ENCODE measurements at places on chromosomes 1 and 21.

DNA sequence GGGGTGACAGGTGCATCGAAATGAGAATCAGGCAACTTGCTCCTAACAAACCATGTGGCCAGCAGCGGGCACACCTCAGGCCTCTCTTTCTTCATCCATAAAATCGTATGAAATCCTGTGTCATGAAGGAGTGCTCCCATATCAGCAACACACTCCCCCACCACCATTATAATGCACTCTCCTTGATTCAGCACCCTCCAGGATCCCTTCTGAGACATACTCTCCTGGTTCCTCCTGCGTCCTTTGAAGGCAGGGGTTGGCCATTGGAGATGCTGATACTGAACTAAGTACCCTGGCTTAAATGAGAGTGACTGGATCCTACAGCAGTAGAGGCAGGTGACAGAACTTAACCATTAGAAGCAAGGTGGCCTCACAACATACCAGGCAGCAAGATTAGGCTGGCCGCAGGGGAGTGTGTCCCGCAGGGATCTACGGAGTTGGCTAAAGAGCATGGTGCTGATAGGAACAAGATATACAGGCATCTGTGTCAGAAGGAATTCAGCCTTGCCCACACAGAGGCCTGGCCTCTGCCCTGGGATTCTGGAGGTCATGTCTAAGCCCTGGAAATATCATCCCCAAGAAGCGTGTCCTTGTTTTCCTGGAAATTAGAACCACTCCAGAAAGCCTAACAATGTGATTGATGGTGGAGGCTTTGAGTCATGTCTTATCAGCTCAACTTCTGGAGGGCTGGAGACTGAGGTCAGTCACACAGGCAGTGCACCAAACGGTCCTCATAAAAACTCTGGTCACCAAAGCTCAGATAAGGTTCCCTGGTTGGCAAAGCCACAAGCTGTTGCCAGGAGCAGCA is 16.8 kb downstream of the S100A7A start:
- DNase-seq: no peak

DNA sequence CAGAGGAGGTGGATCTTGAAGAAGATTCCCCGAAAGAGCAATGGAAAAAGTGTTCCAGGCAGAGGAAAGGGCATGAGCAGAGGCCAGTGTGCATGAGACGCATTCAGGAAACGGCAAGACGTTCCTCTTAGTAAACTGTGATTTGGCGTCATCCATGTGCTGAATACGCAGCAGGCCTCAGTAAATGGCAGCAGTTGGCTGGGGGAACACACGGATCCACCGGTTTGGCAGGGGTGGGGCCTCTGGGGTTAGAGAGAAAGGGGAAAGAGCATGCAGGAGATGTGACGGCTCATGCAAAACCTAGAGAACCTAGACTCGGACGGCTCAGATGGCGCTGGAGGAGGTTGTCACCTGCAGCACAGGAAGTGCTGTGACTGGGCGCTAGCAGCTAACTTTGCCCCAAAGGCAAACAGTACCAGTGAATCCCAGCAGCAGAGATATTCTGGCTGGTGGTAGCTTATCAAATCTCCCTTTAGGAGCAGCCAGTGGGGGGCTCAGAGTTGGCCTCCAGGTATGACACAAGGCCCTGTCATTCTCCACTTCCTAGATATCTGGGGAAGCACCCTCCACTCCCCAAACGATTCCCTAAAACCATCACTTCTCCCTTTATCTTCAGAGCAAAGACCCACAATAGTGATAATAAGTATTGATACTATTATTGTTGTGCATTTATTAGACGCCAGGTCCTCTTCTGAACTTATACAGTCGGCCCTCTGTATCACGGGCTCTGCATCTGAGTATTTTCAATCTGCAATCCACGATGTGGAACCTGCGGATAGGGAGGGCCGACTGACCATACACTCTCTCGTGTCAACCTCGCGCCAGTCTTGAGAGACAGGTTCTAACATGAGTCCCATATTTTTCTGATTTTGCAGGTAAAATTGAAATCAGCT is 7.6 kb downstream of the LAPTM5 start:
- DNase-seq: no peak

DNA sequence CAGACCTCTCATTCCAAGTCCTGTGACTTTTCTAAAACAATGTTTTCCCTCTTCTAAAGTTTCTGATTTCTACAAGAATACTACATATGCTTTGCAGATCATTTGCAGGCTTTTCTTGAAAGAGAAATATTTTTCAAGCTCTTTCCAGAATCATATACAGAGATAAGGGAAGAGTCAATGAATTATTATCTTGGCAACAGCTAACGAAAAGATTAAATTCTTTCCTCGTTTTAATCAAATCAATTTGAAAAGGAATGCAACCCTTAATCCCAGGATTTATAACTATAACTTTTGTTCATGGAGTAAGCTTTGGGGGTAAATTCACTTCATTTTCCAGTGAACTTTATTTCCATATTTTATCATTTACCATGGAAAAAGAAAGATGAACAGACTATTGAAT is 6.9 kb downstream of the KRTAP11-1 start:
- no peak for DNase-seq

- no peak for DNase-seq
These were observed 50.1 kb downstream of the AK4 start for GRCh38 chr1:65198096-65198495.

DNA sequence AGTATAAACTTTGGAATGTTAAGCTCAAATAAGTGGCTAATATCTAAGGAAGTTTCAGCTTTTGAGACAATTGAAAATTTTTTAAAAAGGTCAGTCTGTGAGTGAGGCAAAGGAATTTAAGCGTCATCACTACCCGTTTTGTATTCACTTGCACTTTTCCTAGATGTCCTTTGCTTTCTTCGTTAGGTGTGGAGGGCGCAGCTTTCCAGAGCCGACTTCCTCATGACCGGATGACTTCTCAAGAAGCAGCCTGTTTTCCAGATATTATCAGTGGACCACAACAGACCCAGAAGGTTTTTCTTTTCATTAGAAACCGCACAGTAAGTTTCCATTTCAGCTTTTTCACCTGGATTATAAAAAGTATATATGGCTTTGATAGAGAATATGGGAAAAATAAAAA is 30.9 kb downstream of the KDM1A start:
- no peak for DNase-seq

DNA sequence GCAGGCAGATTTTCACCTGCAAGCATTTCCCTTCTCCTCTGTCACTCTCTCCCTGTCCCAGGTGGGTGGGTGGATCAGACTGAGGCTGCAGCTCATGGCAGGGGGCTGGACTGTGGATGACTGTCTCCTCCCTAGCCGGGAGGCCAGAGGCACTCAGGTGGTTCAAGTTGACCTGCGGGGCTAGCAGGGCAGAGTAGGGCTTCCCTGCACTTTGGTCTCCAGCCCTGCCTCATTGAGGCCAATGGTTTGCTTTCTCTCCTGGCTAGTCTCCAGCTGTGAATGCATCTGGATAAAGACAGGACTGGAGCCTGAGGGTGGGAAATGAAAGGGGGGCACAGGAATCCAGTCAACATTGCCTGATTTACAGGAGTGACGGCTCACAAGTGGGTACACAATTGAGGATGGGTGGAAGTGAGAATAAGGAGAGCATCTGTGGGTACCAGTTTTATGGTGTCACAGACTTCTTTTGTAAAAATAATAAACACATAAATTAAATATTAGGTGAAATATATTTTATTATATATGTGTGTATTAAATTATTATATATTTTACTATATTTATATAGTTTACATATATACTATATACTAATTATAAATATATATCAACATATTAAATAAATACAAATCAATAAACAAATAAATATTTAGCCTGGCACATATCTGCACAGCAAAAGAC is 25.6 kb downstream of the RUNX1 start:
- no peak for DNase-seq

DNA sequence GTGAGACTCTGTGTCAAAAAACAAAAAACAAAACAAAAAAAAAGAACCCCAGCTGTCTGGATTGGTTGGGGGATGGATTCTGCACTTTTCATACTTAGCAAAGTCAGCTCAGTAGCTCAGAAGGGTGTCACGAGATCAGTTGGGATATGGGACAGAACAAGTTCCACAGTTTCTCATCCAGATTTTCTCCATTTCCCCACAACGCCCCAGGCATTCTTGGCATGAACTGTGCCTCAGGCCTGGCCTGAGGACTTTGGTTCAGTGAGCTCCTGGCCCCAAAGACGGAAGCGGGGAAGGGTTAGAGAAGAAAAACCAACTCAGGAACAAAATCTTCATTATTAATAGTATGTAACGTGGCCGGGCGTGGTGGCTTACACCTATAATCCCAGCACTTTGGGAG is 1.9 kb downstream of the AKR7A2 start:
- DNase-seq: no peak

GRCh38 chr1:211874521-211875347 is 44.2 kb upstream of the LPGAT1 start:
- no peak for DNase-seq

DNA sequence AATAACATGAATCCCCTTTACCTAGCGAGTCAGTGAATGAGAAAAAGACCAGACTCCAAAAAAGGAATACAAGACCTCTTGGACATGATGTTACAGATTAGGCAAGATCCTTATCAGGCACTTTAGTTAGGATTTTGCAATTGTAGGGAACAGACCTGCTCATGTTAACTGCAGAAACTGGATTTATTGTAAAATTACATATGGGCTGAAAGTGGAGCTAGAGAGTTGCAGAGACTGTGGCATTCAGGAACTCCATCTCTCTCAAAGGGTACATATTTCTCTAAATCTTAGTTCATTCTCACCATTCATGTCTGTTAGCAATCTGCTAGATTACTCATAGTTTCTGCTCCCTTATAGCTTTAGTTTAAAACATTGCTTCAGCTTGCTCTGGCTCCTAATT is 142.2 kb downstream of the PAPPA2 start:
- no peak for DNase-seq

DNA sequence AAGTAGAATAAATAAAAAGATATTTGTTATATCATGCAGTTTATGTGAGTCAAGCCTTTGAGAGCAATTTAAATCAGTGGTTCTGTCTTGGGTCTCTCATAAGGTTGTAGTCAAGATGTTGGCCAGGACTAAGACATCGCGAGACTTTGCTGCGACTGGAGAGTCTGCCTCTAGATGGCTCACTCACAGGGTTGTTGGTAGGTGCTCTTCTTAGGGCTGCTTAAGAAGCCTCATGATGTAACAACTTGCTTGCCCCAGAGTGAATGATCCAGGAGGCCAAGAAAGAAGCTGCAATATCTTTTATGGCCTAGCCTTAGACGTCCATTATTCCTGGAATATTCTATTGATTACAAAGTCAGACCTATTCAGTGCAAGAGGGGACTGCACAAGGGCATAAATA is 73.1 kb upstream of the CACHD1 start:
- DNase-seq: no peak

GRCh38 chr1:203316626-203317093 is 11.3 kb downstream of the BTG2 start:
- DNase-seq: no peak

DNA sequence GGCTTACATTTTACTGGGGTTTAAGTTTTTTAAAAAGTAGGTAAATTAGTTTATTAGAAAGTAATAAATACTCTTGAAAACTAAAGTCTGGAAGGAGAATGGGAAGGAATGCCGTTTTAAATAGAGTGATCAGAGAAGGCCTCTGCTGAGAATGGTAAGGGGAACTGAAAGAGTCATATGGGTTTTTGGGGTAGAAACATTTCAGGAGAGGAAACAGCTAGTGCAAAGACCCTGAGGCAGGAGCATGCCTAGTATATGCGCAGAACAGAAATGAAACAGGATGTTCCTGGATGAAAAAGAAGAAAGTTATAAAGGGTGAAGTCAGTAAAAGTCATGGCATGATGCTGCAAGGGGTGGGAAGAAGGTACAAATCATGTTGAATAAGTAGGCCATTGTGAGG is 38.9 kb downstream of the ZC3H11B start:
- no peak for DNase-seq

GRCh38 chr1:121522061-121522759 is 337.4 kb downstream of the SRGAP2C start:
- no peak for DNase-seq

DNA sequence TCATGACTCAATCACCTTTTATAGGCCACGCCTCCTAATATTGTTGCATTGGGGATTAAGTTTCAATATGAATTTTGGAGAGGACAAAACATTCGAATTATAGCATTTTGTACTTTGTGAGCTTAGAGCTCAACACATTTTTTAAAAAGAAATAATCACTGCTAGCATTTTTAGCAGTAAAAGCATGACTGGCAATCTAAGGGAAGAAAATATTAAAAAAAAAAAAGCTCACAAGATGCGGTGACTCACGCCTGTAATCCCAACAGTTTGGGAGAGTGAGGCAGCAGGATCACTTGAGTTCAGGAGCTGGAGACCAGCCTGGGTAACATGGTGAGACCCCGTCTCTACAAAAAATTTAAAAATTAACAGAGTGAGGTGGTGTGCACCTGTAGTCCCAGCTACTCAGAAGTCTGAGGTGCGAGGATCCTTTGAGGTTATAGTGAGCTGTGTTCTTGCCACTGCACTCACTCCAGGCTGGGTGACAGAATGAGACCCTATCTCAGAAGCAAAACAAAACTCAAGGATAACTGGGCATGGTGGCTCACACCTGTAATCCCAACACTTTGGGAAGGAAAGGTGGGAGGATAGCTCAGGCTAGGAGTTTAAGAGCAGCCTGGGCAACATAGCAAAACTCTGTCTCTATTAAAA is 28.8 kb upstream of the DIPK1A start:
- DNase-seq: no peak

GRCh38 chr21:18409579-18409978 is 6.0 kb upstream of the TMPRSS15 start:
- DNase-seq: no peak

GRCh38 chr1:95201905-95202304 is 32.1 kb upstream of the RWDD3 start:
- no peak for DNase-seq

- no peak for DNase-seq
These were observed 53.1 kb upstream of the CACNA1E start for GRCh38 chr1:181430015-181430885.

GRCh38 chr1:90174246-90174645 is 179.3 kb downstream of the ZNF326 start:
- no peak for DNase-seq

DNA sequence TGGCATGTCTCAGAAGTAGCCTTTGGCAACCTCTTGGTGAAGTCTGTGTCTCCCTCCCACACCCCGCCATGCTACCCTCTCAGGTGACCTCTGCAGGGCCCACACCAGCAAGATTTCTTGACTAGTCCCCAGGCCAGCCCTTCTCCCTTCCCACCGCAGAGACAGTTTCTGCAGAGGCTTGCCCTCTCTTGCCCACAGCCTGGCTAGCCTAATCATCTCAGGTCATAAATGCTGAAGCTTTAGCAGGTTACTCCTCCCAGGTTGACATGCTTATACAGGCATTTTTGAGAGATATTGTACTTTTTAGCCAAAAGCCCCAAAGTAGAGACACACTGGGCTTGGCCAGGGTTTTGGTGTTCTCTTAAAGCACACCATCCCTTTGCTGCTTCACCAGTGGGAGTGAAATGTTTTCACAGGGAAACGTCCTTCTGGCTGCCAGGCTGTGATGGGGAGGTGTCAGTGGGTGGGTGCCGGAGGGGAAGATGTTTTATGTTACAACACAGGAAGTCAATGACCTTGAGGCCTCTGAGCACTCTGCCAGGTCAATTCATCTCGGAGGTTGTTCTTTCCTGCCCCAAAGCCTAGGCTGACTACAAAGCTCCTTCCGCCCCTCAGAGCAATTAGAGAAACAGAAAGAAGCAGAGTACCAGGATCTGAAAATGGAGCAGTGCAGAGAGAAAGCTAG is 58.5 kb downstream of the STYXL2 start:
- no peak for DNase-seq

GRCh38 chr1:25198663-25199252 is 33.5 kb downstream of the SYF2 start:
- no peak for DNase-seq

Data from stimulated activated CD4-positive, alpha-beta T cell treated with anti-CD3 and anti-CD28 coated beads, Interleukin-1b, Interleukin-23, amount 100 ng/mL, for 1 hour (primary cell).